ENCODE measurements at places on chromosomes 11 and 22.

GRCh38 chr11:86489442-86489841 lies 114.8 kb downstream of the CCDC81 start:
- DNase-seq, result no peak

- DNase-seq, result no peak
Measured at GRCh38 chr22:43273902-43274484, 69.2 kb downstream of the SCUBE1 start.

- no peak for DNase-seq
Measured at GRCh38 chr11:70194792-70195791, 8.0 kb upstream of the FADD start.

DNA sequence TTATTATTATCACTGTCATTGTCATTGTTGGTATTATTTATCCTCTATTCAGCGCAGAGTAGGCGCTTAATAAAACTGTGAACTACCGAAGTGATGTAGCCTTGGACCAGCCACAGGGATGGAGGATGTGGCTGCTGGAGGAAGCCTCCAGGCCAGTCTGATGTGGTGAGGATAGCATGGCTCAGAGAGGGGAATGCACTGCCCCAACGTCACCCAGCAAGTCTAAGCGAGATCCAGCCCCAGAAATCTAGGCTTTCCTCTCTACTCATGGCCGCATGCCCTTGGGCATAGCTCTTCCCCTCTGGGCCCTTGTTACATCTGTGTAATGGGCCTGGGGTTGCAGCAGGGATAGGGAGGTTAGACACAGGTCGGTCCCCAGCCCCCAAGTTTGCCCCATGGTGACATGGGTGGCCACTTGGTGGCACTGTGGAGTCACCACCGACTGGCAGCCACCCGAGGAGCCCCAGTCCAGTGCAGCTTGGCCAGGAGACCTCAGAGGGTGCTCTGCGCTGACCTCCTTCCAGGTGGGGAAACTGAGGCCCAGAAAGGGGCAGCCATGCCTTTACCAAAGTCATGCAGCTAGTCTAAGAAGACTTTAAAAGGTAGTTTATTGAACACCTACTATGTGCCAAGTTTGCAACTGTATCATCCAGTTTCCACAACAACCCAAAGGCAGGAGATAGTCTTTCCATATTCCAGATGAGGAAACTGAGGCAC lies 395.7 kb downstream of the MN1 start:
- DNase-seq, result no peak

DNA sequence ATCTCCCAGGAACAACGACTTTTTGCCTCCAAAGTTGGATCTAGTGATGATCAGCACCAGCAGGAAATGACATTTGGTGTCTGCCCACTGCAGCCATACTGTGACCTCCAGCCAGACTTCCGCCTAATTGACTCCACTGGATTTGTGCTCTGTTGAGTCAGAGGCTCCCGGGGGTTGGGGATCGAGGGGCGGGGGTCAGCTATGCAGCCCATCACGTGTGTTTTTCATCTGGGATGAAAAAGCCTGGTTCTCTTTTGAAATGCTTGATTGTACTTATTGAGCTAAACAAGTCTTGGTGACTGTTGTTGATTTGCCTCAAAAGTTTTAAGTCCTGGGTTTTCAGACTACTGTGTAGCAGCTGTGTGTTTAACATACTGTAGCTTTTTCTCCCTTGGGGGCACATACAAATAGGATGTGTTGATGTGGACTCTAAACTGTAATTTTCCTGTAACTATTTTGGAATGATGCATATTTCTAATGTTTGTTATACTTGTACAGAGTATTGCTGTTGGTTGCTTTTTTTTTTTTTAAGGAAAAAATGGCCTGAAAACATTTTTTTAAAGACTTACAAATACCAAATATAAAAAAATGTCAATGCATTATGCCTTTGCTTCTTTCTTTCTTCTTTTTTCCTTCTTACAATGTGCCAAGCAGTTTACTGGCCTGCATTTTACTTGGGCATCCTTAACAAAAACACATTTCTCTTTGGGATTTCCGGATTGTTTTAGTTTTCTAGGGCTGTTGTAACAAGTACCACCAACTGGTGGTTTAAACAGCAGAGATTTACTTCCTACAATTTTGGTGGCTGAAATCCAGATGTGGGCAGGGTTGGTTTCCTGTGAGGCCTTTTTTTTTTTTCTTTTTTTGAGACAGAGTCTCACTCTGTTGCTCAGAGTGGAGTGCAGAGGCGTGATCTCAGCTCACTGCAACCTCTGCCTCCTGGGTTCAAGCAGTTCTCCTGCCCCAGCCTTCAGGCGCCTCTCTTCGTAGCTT lies 46.1 kb upstream of the OR4B1 start:
- no peak for DNase-seq

DNA sequence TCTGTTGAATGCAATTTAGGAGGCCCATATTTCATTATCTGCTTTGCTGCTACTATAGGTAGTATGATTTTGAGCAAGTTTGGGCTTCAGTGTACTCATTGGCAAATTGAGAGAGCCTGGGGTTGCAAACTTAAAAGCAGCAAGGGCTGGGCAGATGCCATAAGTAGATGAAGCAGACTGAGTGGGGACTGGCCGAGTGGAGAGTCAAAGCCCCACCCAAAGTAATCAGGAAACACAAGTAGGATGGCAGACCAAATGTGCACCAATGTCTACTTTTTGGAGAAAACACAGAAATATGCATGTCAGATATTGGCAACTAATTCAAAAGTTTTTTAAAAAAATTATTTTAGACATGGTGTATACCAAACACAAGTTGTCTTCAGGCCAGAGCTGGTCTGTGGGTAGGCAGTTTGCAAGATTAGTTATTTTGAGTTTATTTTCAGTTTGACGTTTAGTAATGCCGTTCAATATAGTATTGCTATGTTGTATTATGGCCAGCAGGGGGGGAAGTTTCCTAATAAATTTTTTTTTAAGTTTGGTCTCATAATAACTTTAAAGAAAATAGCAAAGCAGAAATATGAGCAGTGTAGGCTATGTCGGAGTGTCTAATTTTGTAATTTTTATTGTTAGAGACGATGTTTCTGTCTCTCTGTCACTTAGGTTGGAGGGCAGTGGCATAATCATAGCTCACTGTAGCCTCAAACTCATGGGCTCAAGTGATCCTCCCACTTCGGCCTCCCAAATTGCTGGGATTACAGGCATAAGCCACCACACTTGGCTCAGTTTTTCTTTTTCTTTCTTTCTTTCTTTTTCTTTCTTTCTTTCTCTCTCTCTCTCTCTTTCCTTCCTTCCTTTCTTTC lies 105.1 kb downstream of the HIPK3 start:
- DNase-seq, result no peak
